Posterior vena cava (tissue), 2 donors: ENCODE measurements at places on chromosomes 13 and 19. TPM values are rescaled to one million over a fixed set of nuclear protein-coding genes. Genes with fewer than 3 reads are reported as not detected.

- no peak for DNase-seq
Observed at GRCh38 chr13:35966024-35966423, 165.2 kb downstream of the DCLK1 start.

DNA sequence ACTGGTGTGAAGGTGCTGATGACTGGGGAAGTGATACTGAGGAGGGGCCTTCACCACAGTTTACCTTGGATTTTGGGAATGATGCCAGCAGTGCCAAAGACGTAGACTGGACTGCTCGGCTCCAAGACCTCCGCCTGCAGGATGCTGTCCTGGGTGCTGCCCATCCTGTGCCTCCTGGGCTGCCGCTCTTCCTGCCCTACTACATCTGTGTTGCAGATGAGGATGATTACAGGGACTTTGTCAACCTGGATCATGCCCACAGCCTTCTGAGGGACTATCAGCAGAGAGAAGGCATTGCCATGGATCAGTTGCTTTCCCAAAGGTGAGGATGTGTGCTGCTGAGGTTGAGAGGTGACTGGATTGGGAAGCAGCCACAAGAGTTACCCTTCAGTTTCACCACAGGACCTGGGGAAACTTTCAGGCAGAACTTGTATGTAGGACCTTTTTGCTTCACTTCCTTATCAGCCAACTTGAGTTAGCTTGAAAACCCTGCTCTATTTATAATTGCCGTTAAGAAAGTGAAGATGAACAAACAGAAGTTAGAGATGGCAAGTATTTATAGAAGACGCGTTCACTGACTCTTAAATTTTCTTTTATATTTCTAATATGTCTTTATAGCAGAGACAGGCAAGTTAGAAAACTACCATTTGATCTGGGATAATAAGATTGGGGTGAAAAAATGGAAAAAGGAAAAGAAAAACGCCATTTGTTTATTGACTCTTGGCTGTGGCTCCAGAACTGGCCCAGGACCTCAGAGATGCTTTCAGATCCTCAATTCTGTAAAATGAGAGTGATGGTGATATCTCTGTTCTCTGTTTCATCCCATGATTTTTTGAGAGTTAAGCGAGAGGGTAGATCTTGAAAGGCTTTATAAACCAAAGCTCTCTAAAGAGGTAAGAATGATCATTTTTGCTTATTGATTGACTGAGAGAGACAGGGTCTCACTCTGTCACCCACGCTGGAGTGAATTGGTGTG, 5.3 kb downstream of the PDCD2L start:
- peak; percentile 45 for DNase-seq

- no peak for DNase-seq
Observed at GRCh38 chr19:51796195-51796679, 1.3 kb downstream of the FPR3 start.

DNA sequence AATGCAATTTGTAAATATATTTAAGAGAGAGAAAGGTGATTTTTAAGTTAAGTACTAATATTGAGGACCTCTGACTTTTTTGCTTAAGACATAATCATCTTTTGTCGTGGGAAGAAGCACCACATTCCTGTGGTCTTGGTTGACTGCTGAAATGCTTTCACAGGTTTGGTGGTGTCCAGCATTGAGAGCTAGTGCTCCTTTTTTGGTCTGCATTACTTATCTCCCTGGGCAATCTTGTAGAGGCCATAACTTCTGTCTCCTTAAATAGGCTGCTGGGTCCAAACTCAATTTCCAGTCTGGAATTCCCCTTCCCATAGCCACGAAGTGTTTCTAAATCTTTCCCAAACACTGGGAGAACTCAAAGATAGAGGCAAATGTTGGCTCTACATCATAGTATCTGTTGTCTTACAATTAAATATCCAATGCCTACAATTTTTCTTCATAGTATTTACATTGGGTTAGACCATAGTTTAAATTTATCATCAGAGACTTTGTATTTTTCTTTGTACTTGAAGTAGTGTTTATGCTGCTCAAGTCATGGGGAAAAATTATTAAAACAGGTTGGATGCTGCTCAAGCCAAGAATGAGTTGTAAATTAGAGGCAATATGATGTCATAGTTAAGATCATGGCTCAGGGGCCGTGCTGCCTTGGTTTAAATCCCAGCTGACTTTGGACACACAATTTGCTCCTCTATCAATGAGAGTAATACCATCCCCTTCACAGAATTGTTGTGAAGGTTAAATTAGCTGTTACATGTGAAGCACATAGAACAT, 105.6 kb downstream of the POSTN start:
- DNase-seq: no peak

DNA sequence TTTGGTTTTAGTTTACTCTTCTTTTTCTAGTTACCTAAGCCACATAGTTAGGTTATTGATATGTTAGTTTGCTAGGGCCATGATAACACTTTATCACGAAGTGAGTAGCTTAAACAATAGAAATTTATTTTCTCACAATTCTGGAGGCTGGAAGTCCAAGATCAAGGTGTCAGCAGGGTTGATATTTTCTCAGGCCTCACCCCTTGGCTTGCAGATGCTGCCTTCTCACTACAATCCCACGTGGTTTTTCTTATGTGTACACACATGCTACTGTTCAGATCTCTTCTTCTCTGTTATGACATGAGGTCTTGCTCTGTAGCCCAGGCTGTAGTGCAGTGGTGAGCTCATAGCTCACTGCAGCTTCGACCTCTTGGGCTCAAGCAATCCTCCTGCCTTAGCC, 7.8 kb upstream of the URI1 start:
- DNase-seq: no peak

DNA sequence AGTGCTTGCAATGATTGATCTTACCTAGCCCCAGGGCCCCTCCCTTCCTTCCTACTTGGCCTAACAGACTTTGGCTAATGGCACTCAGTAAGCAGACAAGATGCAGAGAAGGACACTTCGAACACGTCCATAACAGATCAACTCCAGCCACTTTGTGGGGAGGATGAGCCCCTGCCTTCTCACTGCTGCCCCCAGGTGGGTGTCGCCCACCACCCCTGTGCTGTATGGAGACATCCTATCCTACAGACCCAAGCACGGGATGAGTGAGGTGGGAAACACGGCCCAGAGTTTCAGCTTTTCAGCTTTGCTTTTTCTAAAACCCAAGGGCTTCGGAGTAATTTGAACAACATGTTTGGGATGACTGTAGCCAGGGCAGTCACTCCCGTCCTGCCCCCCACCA, 5.5 kb downstream of the SLC7A1 start:
- DNase-seq: no peak

DNA sequence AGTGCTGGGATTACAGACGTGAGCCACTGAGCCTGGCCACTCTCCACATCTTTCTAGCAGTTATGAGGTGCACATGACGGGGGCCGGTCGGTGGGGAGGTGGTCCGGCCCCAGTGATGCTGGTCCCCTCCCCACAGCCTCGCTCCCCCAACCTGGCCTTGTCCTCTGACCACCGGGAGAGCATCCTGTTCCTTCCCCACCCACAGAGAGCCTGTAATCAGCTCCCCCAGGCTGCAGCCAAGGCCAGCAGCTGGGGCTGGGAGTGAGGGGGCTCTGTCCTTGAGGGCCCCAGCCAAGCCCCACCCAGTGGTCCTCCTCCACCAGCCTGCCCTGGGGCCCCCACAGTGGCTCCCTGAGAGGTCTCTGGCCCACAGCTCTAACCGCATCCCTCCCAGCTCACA, 3.0 kb upstream of the INSL3 start:
- DNase-seq: no peak

GRCh38 chr19:45154064-45154827, 6.5 kb downstream of the NKPD1 start:
- no peak for DNase-seq

- no peak for DNase-seq
Observed at GRCh38 chr13:100644371-100644770, 30.2 kb downstream of the TMTC4 start.

The CD177 gene
- total RNA-seq: 2.8 TPM

The IQCN gene
- 4.9 TPM for total RNA-seq

The KLK1 gene
- not detected for total RNA-seq

The COG6 gene
- total RNA-seq: 47.7 TPM
